ENCODE measurements at places on chromosomes 1 and 21. TPM values are rescaled to one million over a fixed set of nuclear protein-coding genes. Genes with fewer than 3 reads are reported as not detected.

- no peak for DNase-seq
Measured at GRCh38 chr1:95023399-95024043, 49.2 kb downstream of the ALG14 start.

GRCh38 chr1:198651650-198652400 is 13.0 kb downstream of the PTPRC start:
- no peak for DNase-seq

DNA sequence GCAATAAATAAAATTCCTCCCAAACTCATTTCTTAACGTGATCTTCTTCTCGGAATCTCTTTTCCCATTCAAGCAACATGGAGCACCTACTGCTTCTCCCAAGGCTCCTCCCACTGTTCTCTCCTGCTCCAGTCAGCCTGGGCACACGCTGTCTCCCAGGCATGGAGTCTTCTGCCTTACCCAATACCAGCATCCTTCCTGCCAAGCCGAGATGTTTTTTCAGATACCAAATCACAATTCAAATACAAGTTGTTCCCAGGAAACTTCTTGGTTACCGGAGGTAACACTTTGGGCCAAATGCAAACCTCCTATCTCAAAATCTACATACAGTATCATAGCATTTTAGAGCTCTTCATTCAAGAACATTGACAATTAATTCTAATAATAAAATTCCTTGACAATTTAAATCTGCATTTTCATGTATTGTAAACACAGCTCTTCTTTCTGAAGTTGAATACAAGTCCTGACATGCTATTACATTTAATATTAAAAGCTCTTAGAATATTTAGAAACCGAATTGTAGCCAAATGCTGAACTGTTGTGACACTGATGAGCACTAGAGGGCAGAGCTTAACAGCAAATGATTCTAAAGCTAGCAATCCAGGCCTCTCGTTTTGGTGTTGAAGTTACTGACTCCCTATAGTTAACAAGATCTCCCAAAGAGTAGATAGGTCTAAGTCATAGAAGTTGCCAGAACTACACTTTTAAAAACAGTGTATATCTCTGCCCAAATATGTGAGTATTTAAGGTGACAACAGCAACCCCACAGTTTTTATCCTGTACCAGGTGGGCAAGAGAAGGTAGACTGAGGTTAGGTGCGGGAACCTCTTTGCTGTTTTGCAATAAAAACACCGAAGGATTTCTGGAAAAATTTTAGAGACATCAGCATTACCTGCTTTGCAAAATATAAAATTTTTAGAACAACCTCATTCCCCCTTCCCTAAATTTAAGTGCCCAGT is 52.3 kb downstream of the BCAR3 start:
- DNase-seq: no peak

DNA sequence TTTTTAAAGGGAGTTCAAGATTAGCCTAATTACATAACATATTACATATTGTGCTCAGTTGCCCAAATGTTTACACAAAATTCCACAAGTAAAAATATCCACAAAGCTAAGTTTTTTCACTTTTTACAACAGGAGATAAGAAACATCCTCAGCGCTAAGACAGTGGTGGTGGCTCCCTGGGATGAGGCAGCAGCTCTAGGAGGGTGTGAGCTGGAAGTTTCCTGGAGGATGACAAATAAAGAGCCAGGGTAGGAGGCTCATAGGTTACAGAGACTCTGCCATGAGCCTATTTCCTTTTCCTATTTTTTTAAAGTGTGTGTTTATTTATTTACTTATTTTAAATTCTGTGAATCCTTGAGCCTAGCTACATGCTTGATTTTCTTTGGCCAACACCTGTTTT is 91.7 kb downstream of the COL24A1 start:
- no peak for DNase-seq

CCDC181 gene
- 3.3 TPM for total RNA-seq

PLCH2 gene
- 0.21 TPM for total RNA-seq

NOS1AP gene
- 5.9 TPM for total RNA-seq

Measured in endodermal cell (in vitro differentiated cells).